Umbilical cord (tissue), 2 donors: ENCODE measurements at places on chromosomes 7 and 10.
A peak's percentile ranks its signal among the peaks of the same experiment; 100 is the strongest.

DNA sequence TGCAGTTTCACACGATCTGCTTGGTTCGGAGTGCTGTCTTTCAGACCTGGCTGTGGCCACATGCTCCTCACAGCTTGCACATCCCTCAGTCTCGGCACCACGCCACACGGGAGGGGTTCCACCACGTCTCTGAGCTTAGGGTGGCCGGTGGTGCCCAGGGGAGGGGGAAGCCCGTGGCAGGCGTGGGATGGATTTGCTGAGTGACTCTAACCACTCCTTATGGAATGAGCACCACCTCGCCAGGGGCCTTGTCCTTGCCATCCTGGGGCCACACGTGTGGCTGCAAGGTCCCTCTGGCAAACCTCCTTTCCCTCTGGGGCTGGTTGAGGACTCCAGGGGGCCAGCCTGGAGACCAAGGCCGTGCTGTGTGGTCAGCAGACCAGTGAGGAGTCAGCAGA is 29.1 kb upstream of the FAM20C start:
- DNase-seq: no peak

- no peak for DNase-seq
These were observed 157.0 kb upstream of the MKLN1 start for GRCh38 chr7:131170440-131171271.

GRCh38 chr10:104045151-104046089 is 40.3 kb downstream of the COL17A1 start:
- DNase-seq: peak; percentile 47

- DNase-seq: no peak
These were observed 226.3 kb upstream of the KLF6 start for GRCh38 chr10:4011136-4011812.

GRCh38 chr7:24050991-24051560 is 232.9 kb upstream of the NPY start:
- no peak for DNase-seq

DNA sequence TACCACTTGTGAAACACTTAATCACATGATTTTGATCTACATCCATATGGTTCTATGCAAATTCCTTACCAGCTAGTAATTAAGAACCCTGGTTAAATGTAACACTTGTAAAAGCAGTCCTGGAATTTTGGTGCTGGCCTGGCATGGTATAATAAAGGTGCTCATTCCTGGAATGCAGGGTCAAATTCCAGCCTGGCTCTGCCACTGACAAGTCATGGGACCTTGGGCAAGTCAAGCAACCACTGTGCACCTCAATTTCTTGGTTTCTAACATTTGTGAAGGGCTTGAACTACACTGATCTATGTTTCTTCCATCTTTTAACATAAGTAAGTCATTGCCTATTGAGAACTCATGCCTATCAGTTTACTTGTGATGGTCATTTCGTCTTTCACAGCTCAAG is 91.9 kb upstream of the PIK3CG start:
- DNase-seq: no peak

GRCh38 chr7:70953331-70953741 is 178.6 kb upstream of the GALNT17 start:
- peak; percentile 4 for DNase-seq

GRCh38 chr7:117011419-117012260 is 58.3 kb downstream of the ST7 start:
- DNase-seq: no peak

GRCh38 chr10:104332243-104333031 is 5.8 kb downstream of the ITPRIP start:
- DNase-seq: no peak

DNA sequence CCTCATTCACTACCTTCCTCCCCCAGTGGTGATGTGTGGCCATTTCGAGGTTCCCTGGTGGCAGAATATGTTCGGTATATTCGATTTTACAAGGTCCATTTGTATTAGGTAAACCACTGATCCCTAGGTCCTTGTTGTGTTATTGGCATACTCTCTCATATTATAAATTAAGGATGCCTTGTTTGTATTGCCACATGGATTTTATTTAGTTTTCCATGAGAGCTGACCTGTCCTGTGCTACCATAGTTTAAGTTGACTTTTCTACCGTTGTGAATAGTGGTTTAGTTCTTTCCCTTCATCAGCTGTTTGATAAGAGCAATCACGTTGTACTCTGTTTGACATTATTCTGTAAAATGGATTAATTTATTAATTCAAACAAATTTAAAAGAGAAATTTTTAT is 29.4 kb downstream of the ZNRF2 start:
- no peak for DNase-seq

DNA sequence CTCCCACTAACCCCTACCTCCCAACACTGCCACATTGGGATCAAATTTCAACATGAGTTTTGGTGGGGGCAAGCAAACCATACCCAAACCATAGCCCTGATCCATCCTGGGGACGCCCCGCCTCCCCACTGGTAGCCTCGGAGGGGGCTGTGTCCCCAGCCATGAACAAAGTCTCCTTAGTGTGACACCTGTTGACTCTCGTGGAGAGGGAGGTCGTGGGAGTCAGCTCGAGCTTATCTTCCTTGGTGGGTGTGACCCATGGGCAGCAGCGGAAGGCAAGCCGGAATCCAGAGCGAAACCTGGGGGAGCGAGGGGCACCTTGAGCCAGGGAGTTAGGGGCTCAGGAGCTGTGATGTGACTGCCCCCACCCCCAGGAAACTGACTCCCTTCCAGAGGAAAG is 11.9 kb downstream of the TACR2 start:
- DNase-seq: no peak

DNA sequence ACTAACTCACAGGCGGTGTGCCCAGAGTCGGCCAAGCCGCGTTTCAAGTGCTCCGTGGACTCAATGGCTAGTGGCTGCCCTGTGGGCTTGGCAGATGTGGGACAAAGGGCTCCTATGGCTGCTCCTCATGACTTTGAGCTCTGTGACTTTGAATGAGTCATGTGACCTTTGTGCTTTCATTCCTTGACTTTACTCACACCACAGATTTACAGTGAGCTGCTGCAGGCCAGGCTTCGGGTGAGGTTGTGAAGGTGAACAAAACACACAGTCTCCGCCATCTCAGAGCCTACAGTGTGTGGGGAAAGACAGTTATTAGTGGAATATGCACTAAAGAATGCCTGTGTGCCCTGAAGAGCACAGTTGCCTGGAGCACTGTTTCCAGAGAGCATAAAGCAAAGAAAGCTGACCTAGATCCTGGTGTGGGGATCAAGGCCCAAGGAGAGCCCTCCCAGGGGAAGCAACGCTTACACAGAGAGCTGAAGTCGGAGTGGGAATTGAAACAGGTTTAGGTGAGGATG is 29.7 kb upstream of the PLEKHA1 start:
- DNase-seq: no peak

- no peak for DNase-seq
These were observed 3.5 kb downstream of the MSMB start for GRCh38 chr10:46042527-46042926.

- peak; percentile 68 for DNase-seq
These were observed 293.9 kb downstream of the SNX13 start for GRCh38 chr7:17646253-17646956.

- DNase-seq: peak; percentile 72
These were observed at the start of gene PLCE1 for GRCh38 chr10:93993782-93994437. Gene PLCE1 (plus strand): TSS chr10:93993931. CDS start chr10:94031047, 37,116 bp downstream.

DNA sequence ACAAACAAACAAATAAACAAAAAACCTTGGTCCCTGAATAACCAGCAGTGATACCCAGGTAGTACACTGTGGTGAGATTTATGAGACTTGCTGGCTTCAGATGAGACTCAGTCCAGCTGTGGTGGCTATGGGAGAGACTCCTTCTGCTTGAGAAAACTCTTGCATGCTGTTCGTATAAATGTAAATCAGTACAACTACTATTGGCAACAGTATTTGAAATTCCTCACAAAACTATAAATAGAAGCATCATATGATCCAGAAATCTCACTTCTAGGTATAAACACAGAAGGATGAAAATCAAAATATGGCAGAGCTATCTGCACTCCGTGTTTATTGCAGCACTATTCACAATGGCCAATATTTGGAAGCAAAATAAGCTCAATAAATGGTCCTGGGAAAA is 692.1 kb downstream of the PCDH15 start:
- DNase-seq: no peak

- no peak for DNase-seq
These were observed 7.0 kb downstream of the LARP4B start for GRCh38 chr10:924524-924859.

DNA sequence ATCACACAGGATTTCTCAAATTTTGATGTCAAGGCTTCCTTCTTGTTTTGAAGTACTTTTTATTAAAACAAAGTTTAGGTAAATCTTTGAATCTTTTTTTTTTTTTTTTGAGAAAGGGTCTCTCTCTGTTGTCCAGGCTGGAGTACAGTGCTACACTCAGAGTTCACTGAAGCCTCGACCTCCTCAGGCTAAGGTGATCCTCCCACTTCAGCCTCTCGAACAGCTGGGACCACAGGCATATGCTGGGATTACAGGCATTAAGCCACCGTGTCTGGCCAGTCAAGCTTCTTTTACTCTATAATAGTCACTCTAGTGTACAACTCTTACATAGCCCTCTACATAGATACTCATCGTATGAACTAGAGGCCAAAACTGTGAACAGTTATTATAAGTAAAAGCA is 3.4 kb downstream of the RUFY2 start:
- DNase-seq: no peak

- no peak for DNase-seq
These were observed 92.2 kb downstream of the NRF1 start for GRCh38 chr7:129703751-129704150.

- no peak for DNase-seq
These were observed 61.8 kb upstream of the IL6 start for GRCh38 chr7:22664988-22665798.

GRCh38 chr7:28638914-28639313 is 226.6 kb downstream of the CREB5 start:
- no peak for DNase-seq

DNA sequence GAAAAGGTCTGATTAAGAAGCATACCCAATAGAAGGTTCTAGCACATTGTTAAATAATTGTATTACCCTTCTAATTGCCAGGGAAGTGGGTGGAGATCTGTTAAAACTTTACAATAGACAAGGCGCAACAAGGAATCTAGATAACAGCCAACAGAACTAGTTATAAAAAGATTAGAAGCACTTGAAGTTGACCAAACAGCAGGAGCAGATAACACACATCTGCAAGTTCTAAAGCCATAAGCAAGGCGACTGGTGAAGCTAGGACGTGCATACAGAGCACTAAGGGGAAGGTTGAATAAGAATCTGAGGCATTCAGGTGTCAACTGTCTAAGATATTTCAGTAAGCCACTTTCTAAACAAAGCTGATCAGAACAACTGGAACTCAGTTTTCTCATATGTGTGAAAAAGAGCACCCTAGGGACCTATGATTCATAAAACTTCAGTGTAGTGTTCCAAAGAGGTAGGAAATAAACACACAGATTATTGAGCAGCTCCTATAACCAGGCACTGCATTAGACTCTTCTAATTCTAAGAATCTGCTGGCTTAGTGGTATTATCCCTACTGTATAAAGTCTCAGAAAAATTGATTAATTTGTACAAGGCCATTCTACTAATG is 111.2 kb downstream of the SAMD9 start:
- no peak for DNase-seq

DNA sequence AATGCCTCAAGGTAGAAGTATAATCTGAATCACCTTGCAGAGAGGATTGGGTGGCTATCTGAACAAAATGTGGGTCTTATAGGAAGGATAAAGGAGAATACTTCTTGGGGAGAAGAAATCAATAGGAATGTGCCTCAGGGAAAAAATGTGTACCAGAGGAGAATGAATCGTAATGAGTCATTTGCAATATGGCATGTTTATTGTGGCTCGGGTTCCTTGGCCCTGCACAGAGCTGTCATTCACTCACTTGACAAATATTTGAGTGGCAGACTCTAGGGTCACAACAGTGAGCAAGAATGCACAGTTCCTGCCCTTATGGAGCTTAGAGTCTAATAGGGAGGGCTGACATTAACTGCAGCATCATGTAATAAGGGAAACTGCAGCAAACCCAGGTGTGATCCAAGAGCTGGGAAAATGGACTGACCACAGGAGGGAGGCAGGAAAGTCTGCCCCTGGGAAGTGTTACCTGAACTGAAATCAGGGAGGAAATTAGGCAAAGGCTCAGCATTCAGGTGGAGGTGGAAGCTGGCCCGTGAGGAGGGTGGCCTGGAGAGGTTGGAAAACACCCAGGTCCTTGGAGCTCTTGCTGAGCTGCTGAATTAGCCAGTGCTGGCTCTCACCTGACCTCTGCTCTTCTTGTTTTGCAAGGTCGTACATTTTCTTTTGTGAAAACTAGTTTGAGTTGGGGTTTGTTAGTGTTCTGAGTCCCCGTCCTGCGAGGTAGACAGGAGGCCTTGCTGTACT is 203.9 kb downstream of the FRMD4A start:
- DNase-seq: no peak
